ENCODE measurements at places on chromosomes 7 and 10.

GRCh38 chr10:93225938-93226337, 152.2 kb downstream of the CYP26A1 start:
- DNase-seq: no peak

- no peak for DNase-seq
These were observed 627.9 kb upstream of the FOXK1 start for GRCh38 chr7:4054158-4054557.

DNA sequence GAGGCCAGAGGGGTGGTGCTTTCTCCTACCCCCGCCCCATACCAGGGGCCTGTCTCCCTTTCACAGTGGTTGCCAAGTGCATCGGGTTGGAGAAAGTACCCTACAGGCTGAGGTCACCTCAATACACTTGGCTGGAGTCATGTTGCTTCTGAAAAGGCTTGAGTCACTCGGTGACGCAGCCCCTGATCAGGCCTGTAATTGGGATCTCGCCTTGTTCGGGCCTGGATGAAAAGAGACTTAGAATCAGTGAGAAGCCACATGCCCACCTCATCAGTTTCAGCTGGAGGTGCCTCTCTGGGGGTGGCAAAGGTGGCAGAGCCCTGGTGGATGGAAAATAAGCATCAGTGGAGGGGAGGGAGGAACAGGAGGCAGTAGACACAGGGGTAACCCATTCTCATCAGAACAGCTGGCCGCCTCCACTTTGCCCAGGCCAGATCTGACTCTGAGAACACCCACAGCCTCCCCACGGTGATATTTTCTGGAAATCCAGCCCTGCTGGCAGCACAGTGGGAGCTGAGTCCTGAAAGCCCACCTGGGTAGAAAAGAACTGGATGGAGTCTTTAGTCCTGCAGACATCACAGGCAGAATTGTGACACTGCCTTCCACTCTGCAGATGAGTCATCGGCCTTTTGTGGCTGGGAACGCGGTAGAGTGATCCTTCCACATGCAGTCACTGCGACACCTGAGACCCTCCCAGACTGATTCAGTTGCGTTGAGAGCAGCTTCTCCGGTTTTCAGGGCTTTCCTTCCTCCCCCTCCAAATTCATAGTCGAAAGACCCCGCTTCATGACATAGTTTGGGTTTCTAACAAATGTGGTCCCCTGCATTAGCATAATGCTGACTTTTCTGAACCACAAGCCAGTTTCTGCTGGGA, 108.0 kb downstream of the GRK5 start:
- DNase-seq: peak; percentile 71

- DNase-seq: peak; percentile 82
These were observed 11.7 kb downstream of the CASP2 start for GRCh38 chr7:143299840-143300239.

DNA sequence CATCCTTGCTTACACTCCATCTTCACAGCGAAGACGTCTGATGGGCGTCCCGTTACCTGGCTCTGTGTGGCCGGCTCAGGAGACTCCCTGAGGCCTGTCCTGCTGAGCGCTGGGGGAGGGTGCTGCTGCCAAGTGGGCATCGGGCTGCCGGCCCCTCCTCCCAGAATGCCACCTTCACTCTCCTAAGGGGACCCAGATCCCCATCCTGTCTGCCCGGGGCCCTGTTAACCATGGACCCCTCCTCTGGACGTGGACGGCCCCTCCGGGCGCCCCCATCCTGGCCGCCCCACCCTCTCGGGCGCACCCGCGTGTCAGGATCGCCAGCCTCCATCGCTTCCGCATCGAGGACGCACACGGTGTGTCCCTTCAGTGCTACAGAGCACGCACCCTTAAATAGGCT, 7.3 kb upstream of the FOXL3 start:
- DNase-seq: no peak

GRCh38 chr7:17557251-17557671, 258.8 kb downstream of the AHR start:
- no peak for DNase-seq

DNA sequence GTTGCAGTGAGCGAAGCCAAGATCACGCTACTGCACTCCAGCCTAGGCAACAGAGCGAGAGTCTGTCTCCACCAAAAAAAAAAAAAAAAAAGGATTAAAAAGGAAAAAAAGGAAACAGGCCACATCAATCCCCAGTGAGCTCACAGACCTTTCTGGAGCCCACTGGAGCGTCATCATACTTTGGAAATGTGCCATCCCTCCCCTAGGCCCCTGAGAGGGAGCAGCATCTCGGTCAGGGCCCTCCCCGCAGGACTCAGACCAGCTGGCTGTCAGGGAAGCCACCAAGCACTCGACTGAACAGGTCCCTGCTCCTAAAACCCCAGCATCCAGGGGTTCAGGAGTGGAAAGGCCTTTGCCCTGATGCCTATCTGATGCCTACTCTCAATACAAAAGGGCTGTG, 97.9 kb upstream of the SH2B2 start:
- DNase-seq: no peak

GRCh38 chr7:138267934-138268333, 191.7 kb downstream of the AKR1D1 start:
- no peak for DNase-seq

GRCh38 chr10:24897326-24897926, 55.0 kb downstream of the PRTFDC1 start:
- no peak for DNase-seq

DNA sequence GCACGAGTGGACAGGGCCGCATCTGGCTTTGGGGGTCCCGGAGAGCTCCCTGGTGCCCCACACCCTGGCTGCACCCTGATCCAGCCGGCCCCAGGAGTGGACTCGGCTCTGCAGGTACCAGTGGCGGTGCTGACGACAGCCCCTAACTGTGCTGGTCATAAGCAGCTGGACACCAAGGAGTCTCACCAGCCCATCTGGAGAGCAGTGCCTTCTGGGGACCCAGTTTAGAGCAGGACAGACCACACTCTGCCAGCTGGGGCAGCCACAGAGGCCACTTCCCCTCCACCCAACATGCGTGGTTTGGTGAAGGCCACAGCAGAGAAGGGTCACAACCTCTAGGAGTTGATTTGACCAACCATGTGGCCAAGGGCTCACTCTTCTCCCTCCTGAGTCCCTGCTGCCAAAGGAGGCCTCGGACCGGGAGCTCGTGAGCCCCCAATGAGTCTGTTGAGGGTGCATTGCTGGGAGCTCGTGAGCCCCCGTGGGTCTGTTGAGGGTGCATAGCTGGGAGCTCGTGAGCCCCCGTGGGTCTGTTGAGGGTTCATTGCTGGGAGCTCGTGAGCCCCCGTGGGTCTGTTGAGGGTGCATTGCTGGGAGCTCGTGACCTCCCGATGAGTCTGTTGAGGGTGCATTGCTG, 16.0 kb upstream of the INPP5A start:
- DNase-seq: no peak

- DNase-seq: no peak
These were observed 14.7 kb downstream of the NEUROG3 start for GRCh38 chr10:69558559-69558958.

GRCh38 chr10:1253523-1254353, 197.6 kb downstream of the WDR37 start:
- DNase-seq: no peak

DNA sequence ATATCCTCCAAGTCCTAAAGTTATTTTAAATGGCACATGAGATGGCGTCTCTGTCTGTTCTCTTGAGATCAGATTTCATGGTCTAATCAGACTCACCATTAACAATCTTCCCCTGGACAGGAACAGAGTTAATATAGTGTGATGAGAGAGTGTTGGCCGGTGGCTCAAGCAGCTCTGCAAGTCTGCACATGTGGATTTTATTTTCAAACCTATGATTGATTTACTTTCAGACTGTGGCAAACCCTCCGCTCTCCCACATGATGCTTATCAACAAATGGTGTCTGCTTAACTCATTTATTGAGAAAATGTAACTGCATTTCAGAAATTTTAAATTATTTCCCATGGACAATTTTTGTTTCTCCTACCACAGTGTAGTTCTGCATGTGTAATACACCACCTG, 46.5 kb upstream of the HGF start:
- no peak for DNase-seq

DNA sequence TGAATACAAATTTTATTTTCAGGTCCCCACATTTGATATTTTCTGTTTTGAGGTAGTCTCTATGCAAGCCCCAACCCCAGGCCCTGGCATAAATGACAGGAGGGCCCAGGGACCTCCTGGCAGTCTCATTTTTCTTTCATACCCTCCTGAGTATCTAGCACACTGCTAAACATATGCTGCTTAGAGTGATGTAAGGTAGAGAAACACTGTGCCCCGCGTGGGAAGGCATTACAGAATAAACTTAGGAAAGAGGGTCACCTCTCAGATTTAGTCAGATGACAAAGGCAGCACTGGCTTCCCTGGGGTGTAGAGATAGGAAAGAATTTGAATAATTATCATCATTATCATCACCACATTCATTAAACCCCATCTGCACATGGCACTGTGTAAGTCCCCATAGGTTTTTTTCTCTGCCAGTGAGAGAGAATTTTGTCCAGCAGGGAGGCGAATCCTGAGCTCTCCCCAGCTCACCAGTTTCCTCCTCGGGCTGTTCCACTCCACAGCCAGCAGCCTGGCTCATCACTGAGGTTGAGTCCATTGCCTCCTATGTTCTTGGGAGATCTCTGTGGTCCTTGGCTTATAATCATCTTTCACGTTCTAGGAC, 507.3 kb upstream of the GALNT17 start:
- no peak for DNase-seq

GRCh38 chr7:84783141-84783778, 403.6 kb downstream of the SEMA3D start:
- no peak for DNase-seq

DNA sequence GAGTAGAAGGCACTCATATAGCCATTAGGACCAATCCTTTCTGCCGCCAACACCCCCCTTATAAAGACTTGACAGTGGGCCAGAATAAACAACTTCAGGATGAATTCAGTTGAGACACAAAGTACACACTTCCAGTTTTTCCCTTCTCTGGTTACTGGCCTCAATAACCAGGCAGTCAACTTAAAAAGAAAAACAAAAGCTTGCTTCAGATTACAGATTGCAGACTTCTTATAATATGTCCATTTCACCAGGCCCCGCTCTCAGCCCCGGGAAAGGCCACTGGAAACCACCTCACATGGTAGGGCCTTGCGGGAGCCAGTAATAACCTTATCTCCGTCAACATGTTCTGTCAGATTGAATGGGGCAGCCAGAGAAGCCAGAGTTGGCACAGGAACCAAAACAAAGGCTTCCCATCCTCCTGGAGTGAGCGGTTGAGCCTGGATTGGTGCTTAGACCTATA, 108.8 kb downstream of the EGFR start:
- no peak for DNase-seq

DNA sequence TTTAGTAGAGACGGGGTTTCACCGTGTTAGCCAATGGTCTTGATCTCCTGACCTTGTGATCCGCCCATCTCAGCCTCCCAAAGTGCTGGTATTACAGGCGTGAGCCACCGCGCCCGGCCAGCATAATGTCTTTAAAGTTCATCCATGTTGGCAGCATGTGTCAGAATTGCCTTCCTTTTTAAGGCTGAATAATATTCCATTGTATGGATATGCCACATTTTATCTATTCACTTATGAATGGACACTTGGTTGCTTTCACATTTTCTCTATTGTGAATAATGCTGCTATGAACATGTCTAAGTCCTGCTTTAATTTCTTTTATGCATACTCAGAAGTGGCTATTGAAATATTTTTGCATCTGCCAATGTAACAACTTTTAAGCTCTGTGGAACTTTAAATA, 754.0 kb upstream of the GALNT17 start:
- no peak for DNase-seq

GRCh38 chr7:22348379-22348778, 8.6 kb downstream of the RAPGEF5 start:
- no peak for DNase-seq

GRCh38 chr7:126608339-126608776, 644.4 kb downstream of the GRM8 start:
- no peak for DNase-seq

GRCh38 chr7:70758646-70759045, 373.3 kb upstream of the GALNT17 start:
- DNase-seq: no peak

DNA sequence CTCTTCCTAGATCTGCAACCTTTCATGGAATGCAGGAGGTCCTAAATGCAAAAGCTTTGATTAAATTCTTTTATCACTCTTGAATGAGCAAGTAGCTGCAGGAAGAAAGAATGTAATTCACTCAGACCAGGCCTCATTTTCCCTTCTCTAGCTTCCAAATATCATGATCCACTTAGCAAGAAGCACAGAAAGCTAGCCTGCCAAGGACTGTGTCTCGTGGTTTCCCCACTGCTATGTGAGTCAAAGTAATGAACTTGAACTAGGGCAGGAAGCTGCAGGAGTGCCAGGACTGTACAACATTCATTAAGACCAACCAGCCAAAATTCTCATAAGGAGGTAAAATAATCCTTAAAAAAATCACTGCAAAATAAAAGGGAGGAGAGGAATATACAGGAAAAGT, 379.2 kb downstream of the CALN1 start:
- DNase-seq: no peak

GRCh38 chr10:6958254-6958653, 378.2 kb upstream of the PRKCQ start:
- DNase-seq: no peak

GRCh38 chr10:25811052-25811685, 122.9 kb upstream of the MYO3A start:
- no peak for DNase-seq

GRCh38 chr7:151857866-151858450, 19.0 kb downstream of the PRKAG2 start:
- no peak for DNase-seq

DNA sequence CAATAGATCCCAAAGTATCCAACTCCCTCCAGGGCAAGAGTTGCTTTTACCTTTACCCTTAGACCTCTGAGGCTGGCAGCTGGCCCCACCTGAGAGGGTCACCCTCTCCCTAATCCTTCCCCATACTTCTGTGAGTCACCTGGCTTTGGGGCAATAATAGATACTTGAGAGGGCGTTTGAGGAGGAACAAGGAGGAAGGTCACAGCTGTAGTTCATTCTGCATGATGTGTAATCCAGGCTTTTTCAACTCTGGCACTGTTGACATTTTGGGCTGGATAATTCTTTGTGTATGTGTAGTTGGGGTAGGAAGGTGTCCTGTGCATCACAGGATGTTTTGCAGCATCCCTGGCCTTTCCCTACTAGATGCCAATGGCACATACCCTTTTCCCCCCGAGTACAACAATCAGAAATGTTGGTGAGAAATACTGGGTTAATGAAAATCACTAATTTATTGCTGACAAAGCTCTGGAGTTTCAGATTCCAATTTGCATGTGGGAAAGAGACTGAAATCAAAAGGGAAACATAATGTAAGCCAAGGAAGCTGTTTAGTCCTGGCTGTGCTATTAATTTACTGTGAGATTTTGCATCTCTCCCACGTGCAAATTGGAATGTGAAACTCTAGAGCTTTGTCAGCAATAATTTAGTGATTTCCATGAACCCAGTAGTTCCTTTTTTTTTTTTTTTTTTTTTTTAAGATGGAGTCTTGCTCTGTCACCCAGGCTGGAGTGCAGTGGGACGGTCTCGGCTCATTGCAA, 3.6 kb downstream of the BLVRA start:
- DNase-seq: no peak

- no peak for DNase-seq
These were observed 47.1 kb upstream of the TMEM72 start for GRCh38 chr10:44864051-44864450.

- no peak for DNase-seq
These were observed 1.1 kb downstream of the KIAA1217 start for GRCh38 chr10:24209946-24210491.

All from CD4-positive, alpha-beta T cell (primary cell).